ENCODE measurements at places on chromosomes 1 and 21.
A peak's percentile ranks its signal among the peaks of the same experiment; 100 is the strongest.

GRCh38 chr1:29805896-29806160, 569.5 kb downstream of the PTPRU start:
- DNase-seq, result no peak

DNA sequence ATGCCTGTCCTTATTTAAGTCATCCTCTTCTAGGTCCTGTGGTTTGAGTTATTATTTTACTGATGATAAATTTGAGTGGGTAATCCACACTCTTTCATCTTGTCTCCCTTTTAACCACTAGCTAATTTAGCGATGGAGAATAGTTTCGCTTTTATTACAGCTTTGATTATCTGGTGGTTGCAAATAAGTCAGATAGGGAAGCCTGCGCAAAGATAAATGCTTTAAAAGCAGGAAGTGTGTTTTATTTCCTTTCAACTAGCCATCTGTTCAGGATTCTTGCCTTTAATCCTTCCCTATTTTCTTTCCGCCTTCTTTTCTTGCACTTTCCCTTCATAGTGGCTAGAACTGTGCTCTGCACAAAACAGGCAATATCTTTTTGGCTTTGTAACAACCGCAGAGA, 129.0 kb downstream of the TGFB2 start:
- DNase-seq, result no peak

- DNase-seq, result no peak
Measured at GRCh38 chr1:180935326-180936109, 22.8 kb downstream of the KIAA1614 start.

GRCh38 chr1:193183019-193183627, 3.3 kb downstream of the B3GALT2 start:
- peak; percentile 24 for DNase-seq
